ENCODE measurements at places on chromosomes 6 and 20.

DNA sequence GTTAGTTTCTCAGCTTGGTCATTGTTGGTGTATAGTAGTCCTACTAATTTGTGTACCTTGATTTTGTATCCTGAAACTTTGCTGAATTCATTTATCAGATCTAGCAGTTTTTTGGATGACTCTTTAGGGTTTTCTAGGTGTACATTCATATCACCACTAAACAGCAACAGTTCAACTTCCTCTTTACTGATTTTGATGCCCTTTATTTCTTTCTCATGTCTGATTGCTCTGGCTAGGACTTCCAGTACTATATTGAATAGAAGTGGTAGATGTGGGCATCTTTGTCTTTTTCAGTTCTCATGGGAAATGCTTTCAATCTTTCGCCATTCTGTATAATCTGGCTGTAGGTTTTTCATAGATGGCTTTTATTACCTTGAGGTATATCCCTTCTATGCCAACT is 61.3 kb upstream of the HEY2 start:
- no peak for DNase-seq

GRCh38 chr6:6619021-6619794 is 30.7 kb downstream of the LY86 start:
- no peak for DNase-seq

DNA sequence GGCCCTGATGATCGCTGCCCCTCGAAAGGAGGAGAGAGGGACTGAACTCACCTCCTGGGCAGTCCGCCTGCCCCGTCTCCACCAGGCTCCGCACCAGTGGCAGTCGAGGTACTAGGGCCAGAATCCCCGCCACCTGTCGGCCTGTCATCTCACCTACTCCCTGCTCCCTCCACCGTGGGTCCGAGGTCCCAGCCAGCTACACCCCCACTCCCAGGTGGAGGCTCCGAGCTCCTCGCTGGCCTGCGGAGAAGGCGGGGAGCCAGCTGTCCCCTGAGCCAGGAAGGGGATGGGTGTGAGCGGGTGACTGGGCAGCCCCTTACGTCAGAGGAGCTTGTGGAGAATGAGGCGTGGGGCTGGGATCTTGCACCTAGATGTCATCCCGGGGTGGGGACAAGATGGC is 1066.5 kb upstream of the MANEA start:
- DNase-seq = no peak

DNA sequence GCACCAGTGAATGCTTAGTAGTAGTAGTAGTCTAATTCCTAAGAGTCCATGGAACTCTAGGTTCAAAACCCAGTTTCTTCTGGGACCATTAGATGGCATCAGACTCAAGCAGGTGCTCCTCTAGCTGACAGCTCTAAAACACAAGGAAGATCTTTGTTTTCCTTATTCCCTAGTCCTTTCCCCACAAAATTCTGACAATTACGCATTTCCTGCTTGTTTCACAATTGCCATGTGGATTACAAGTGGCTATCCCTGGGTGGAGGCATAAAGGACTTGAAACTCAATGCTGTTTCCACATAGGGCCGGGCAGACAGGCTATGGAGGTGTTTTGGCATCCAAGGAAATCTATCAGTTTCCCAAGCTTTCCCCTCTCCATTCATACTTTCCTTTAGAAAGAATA is 9.2 kb upstream of the HLA-DOB start:
- no peak for DNase-seq
